Placental pericyte (primary cell): ENCODE measurements at places on chromosomes 7 and 10. TPM values are rescaled to one million over a fixed set of nuclear protein-coding genes. Genes with fewer than 3 reads are reported as not detected.

KIAA1549 gene
- 2.4 and 3.3 TPM in 2 replicates for total RNA-seq

VGF gene
- not detected in 2 replicates for total RNA-seq

PHYHIPL gene
- total RNA-seq: not detected in 2 replicates

ATP6V1F gene
- total RNA-seq: 76.0 and 77.0 TPM in 2 replicates

CFTR gene
- total RNA-seq: not detected in 2 replicates

HOXA9 gene
- total RNA-seq: 14.2 and 23.2 TPM in 2 replicates

FAM25A gene
- not detected in 2 replicates for total RNA-seq

GSAP gene
- 12.9 and 14.9 TPM in 2 replicates for total RNA-seq

SLC26A4 gene
- under 0.01 and 0.72 TPM in 2 replicates for total RNA-seq

MUC3A gene
- total RNA-seq: not detected in 2 replicates

TFEC gene
- total RNA-seq: under 0.01 TPM in 1 of 2 replicates, not detected in the other

DCLRE1A gene
- total RNA-seq: 3.7 and 7.9 TPM in 2 replicates

ATRNL1 gene
- 4.6 TPM in 1 of 2 replicates, not detected in the other for total RNA-seq

SPOCK2 gene
- under 0.01 and 0.44 TPM in 2 replicates for total RNA-seq

SLIT1 gene
- 0.14 TPM in 1 of 2 replicates, not detected in the other for total RNA-seq

CLDN4 gene
- total RNA-seq: 0.22 TPM in 1 of 2 replicates, not detected in the other

ASB15 gene
- not detected in 2 replicates for total RNA-seq

GNAT3 gene
- not detected in 2 replicates for total RNA-seq

TLL2 gene
- not detected in 2 replicates for total RNA-seq

EBLN1 gene
- not detected in 2 replicates for total RNA-seq

TIMM23B gene
- total RNA-seq: 24.5 and 29.3 TPM in 2 replicates

KMT2E gene
- total RNA-seq: 75.3 and 109 TPM in 2 replicates

H2BK1 gene
- not detected in 2 replicates for total RNA-seq

EEF1AKMT2 gene
- total RNA-seq: 12.0 and 17.0 TPM in 2 replicates

KIAA1217 gene
- total RNA-seq: under 0.01 and 2.0 TPM in 2 replicates

PLPP4 gene
- total RNA-seq: 5.5 and 18.9 TPM in 2 replicates

PLXNA4 gene
- total RNA-seq: under 0.01 and 1.9 TPM in 2 replicates

HOXA10 gene
- total RNA-seq: 15.5 and 23.3 TPM in 2 replicates
